Right lung (tissue), 10 donors: ENCODE measurements at places on chromosomes 6 and 20. TPM values are rescaled to one million over a fixed set of nuclear protein-coding genes. Genes with fewer than 3 reads are reported as not detected.

PAK5 gene
- 0.23 TPM for polyA plus RNA-seq

TSPYL4 gene
- polyA plus RNA-seq, result 52.8 TPM

ZNF451 gene
- polyA plus RNA-seq, result 29.2 TPM

PACSIN1 gene
- 0.58 TPM for polyA plus RNA-seq

CDC5L gene
- polyA plus RNA-seq, result 37.5 TPM

SYNDIG1 gene
- 5.3 TPM for polyA plus RNA-seq
